ENCODE measurements at places on chromosomes 2 and 18. TPM values are rescaled to one million over a fixed set of nuclear protein-coding genes. Genes with fewer than 3 reads are reported as not detected.

The TMEM169 gene
- 7.3 TPM for total RNA-seq

The FTCDNL1 gene
- 3.1 TPM for total RNA-seq

The TMEM198 gene
- 4.4 TPM for total RNA-seq

The FOXI3 gene
- total RNA-seq, result not detected

The SRD5A2 gene
- 0.09 TPM for total RNA-seq

The MAP2 gene
- 43.9 TPM for total RNA-seq

The ATP6V1B1 gene
- 1.6 TPM for total RNA-seq

The ALK gene
- 0.20 TPM for total RNA-seq

The DPP10 gene
- 6.6 TPM for total RNA-seq

The NTSR2 gene
- total RNA-seq, result not detected

The KCNE4 gene
- 7.4 TPM for total RNA-seq

The FAM124B gene
- 1.2 TPM for total RNA-seq

The EFR3B gene
- 1.8 TPM for total RNA-seq

The UGT1A4 gene
- total RNA-seq, result 5.2 TPM

The MPP4 gene
- not detected for total RNA-seq
